ENCODE measurements at places on chromosomes 1 and 21.

DNA sequence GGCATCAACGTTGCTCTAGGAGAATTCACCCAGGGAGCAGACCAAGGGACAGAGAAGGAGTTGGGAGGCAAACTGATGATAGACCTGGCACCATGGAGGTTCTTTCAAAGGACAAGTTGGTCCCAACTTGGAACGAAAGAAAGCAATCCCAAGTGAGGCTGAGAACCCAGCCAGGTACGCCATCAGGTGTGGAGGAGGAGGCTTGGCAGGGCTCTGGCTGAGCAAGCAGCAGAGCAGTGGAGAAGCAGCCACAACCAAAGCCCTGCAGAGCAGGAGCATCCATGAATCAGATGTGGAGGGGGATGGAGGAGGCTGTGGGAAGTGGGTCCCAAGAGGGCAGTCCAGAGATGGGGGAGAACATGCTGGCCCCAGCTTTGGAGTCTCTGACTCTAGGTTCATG lies 36.3 kb upstream of the RBM15 start:
- no peak for DNase-seq

DNA sequence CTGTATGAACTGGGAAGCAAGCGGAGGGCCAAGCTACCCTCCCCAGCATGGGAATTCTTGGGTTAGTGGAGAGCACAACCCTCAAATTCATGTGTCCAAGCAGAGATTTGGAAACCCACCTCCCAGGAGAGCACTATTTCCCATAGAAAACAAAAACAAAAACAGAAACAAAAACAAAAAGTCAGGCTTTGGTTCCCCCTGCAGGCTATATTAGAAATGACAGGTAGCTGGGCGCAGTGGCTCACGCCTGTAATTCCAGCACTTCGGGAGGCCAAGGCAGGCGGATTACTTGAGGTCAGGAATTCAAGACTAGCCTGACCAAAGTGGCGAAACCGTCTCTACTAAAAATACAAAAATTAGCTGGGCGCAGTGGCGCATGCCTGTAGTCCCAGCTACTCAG lies 10.8 kb downstream of the MINDY1 start:
- DNase-seq: no peak

- DNase-seq: no peak
Measured at GRCh38 chr1:18201997-18202719, 94.6 kb downstream of the IGSF21 start.

DNA sequence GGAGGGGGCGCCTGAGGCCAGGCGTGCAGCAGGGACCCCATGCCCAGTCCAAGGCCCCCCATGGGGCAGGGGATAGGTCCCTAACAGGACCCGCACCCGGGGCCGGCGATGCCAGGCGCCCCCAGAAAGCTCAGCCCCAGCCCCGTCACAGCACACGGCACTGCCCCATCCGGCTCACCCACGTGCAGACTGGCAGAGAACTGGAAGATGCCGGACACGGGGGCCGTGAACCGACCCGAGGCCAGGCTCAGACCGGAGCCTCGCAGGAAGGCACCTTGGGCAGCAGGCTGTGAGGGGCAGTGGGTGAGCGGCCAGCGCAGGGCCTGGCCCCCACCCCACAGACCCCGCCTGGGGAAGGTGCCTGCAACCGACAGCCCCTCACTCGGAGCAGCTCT lies 3.3 kb downstream of the C1QTNF12 start:
- DNase-seq: no peak

DNA sequence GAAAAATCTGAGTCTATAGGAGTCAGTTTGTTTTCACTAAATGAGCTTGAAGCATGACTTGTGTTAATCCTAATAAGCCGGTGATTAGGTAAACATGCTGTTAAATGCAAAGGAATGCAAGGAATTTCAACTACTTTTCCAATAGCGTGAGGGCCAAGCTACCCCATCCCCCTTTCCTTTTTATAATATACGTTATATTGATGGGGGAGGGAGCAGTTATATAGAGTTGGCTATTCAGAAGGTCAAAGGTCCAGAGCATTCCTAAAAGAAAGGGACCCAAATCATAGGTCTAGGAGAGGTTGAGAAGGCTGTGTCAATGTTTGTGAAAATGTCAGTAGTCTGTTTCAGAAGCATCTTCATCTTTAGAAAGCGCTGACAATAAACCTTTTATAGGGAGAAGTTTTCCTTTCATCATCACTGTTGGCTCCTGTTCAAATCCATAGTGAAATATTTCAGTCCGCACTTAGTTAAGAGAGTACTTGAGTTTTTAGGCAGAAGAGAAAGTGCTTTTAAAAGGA lies 3.8 kb downstream of the CCN1 start:
- DNase-seq: no peak

GRCh38 chr21:34923202-34923601 lies 125.9 kb downstream of the RUNX1 start:
- DNase-seq: no peak

Data from stimulated activated CD8-positive, alpha-beta memory T cell treated with anti-CD3 and anti-CD28 coated beads, Interleukin-4, amount 100 ng/mL, for 4 hours (primary cell).